Activated T-helper 9 cell treated with anti-CD3 and anti-CD28 coated beads, Interleukin-2, amount 50 U/mL, for 16 hours (primary cell): ENCODE measurements at places on chromosomes 13 and 19.
A peak's percentile ranks its signal among the peaks of the same experiment; 100 is the strongest.

GRCh38 chr19:47493378-47494210 lies 9.6 kb upstream of the KPTN start:
- no peak for DNase-seq

DNA sequence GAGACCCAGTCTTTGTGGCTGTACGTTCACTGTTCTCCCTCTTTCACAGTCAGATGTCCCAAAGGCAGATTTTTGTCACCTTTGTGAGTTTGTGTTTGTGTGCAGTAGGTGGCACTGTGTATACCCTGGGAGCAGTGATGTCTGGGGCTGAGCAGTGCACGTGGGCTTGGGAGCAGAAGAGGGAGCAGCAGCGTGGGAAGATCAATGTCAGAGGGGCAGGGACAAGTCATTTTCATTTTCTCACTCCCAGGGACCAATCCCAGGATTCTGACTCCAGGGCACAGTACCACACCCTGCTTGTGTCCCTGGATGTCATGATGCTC lies 2.0 kb upstream of the PSG6 start:
- no peak for DNase-seq

DNA sequence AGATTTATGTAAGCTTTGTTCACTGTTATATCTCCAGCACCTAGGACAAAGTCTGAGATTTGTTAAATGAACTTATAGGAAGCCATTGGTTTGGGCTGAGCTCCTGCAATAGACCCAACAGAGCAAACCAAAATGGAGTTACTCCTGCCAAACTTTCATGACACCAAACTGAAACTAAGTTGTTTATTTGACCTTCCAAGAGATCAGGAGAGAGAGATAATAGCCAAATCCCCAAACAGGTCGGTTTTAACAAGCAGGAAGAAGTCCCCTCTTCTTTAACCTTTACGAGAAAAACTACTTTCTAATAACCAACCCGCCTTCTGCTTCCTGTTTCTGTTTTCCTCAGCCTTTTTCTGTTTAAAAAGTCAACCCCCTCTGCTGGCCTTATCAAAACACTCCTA lies 54.9 kb upstream of the ATP12A start:
- no peak for DNase-seq

GRCh38 chr13:76331943-76332712 lies 554.1 kb downstream of the KCTD12 start:
- DNase-seq = no peak

GRCh38 chr19:13526552-13526951 lies 20.3 kb upstream of the CACNA1A start:
- DNase-seq = no peak

DNA sequence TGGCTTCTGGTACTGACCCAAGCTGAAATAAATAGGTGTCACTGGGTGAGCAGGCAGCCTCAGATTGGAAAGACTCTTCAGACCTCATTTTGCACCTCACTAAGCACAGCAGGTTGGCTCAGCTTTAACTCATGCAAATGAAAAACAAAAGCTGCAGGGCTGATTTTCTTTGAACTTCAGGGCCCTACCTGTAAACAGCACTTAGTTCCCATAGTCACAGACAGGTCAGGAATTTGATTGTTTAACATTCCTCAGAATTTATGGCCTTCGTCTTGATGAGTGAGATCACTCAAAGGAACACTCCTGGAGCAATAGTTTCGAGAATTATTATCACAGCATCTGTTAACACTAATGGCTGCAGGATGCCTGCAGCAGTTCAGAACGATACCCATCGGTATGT lies 718.5 kb downstream of the EFNB2 start:
- no peak for DNase-seq

- no peak for DNase-seq
Observed at GRCh38 chr13:42155251-42155650, 106.8 kb downstream of the DGKH start.

DNA sequence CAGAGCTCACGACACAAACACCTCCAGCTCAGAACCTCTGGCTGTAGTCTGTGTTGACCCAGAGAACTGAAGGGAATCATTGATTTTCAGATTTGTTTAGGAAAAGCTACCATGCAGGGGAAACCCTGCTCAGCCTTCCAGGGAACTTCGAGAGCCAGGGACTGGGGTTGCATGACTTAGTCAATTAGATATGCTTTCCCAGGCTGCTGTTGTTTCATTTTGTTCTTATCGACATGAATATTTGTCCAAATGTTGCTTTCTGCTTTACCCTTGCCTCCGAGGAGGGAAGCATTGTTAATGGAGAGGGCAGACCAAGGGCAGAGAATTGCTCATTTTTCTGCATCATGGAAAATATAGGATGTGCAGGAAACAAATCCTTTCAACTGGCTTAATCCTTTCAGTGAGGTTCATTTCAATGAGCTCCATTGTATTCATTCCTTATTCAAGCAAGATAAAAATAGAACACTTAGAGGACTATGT lies 82.5 kb downstream of the KLF5 start:
- DNase-seq = no peak

DNA sequence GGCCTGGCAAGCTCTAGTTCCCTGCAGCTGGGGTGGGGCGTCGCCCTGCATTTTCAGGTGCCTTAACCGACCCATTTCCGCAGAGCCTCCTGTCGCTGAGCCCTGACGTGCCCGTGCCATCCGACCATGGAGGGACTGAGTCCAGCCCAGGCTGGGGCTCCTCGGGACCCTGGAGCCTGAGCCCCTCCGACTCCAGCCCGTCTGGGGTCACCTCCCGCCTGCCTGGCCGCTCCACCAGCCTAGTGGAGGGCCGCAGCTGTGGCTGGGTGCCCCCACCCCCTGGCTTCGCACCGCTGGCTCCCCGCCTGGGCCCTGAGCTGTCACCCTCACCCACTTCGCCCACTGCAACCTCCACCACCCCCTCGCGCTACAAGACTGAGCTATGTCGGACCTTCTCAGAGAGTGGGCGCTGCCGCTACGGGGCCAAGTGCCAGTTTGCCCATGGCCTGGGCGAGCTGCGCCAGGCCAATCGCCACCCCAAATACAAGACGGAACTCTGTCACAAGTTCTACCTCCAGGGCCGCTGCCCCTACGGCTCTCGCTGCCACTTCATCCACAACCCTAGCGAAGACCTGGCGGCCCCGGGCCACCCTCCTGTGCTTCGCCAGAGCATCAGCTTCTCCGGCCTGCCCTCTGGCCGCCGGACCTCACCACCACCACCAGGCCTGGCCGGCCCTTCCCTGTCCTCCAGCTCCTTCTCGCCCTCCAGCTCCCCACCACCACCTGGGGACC lies 1.2 kb downstream of the ZFP36 start:
- peak; percentile 42 for DNase-seq

DNA sequence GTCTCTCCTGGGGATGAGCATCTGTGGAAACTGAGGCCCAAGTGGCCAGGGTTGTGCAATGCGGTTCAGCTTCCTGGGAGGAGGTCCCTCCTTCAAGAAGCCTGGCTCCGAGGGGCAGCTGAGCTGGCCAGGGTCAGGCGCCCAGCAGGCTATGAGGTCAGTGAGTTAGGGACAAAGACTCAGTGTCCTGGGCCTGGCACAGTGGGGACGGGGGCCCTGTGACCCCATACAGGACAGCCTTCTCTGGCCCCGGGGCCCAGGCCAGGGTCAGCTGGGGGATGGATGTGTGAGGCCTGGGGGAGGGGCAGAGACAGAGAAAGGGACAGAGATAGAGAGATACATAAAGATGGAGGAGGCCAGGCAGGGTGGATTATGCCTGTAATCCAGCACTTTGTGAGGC lies 3.0 kb upstream of the IL12RB1 start:
- DNase-seq = no peak

DNA sequence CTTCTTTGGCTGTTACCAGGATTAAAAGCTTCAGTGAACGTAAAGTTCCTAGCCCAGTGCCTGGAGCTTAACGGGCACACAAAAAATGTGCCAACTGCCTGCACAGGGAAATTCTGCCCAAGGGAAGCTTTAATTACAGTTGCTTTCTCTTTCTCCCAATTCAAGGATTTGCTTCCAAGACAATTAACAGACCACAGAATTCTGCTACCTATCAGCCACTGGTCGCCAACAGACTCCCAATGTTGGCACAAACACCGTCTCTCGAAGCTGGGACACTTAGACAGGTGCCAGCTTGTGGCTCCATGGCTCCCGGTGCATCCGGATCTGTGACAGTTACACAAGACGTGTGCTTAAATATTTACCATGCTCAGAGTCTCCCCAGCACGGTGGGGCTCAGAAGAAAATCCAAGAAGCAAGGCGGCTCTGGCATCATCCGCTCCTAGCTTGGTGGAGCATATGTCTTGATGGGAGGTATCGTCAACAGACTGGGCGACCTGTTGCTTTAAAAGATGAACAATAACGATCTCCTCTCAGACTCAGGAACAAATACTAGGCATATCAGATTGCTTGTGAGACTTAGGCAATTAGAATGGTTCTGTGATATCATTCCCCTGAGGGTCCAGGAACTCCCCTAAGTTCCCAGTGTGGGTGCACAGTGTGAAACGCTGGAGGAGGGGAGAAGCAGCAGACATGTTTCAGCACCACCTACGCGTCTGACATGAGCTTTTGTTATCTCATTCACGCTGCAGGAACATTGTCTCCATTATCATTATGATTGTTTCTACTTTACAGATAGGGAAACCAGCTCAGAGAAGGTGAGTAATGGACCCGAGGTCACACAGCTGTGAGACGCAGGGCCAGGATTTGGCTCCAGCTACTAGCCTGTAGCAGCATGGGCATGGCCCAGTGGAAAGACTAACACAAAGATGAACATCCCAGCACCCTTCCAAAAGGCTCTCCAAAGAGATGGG lies 61.6 kb downstream of the ALOX5AP start:
- peak; percentile 34 for DNase-seq

GRCh38 chr13:98537306-98537705 lies 39.6 kb downstream of the STK24 start:
- no peak for DNase-seq

GRCh38 chr19:7677669-7678311 lies 900 bp downstream of the MCEMP1 start:
- no peak for DNase-seq

DNA sequence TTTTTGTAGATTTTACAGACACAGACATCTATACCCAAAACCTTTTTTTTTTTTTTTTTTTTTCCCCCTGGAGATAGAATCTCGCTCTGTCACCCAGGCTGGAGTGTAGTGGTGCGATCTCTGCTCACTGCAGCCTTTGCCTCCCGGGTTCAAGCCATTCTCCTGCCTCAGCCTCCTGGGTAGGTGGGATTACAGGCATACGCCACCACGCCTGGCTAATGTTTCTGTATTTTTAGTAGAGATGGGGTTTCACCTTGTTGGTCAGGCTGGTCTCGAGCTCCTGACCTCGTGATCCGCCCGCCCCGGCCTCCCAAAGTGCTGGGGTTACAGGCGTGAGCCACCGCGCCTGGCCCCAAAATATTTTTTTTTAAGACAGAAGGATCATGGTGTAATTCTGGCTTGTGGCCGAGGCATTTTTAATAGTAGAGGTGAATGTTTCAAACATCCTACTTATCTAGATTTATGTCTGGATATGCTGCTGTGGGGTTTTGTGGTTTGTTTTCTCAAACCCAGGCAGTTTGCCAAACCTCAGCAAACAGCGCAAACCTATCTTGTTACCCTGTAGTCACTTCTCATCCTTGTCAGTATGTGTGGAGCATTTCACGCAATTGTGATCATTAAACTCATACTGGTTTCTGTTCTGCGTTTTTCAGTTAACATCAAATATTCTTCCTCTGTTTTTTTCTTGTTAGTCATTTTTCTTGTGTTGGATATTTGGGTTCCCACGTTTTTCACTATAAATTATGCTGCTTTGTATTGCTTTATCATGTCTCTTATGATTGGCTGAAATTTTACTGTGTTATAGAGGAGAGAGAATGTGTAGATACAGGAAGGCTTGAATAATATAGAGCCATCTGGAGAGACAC lies 36.2 kb upstream of the GARRE1 start:
- DNase-seq = peak; percentile 39

DNA sequence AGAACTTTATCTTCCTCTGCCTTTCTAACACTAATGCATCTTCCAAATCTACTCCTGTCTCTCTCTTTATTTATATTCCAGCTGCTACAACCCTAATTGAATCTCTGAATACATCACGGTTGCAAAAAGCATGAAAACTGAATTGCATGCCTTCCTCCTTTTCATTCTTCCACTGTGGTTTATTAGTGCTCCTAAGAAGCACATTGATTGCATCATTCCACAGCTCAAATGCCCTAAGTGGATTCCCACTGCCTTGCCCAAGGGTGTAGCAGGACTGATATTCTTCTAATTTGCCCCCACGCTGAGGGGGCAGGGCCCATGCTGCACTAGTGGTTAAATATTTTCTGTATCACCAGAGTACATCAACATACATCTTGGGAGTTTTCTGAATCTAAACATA lies 640.8 kb downstream of the EFNB2 start:
- no peak for DNase-seq
